ENCODE measurements at places on chromosomes 11 and 22.

DNA sequence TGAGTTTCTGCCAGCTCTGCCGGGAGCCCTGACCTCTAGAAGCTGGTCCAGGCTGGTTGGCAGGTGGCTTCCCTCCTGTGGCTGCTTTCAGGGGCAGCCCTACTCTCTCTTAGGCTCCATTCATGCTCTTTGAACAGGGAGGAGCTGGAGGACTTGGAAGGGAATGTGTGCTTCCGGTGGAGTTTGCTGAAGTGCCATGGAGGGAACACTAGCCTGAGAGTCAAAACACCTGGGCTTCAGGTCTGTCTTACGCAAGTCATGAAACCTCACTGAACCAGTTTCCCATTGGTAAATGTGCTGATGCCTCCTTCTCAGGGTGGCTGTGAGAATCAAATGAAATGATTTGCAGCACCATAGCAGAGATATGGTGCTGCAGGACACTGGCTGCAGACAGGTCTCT, 224.5 kb downstream of the KIRREL3 start:
- no peaks in the 10 kb centered on the region for H3K36me3 ChIP-seq
- no peak for DNase-seq
- no peak overlapping the region for H3K4me3 ChIP-seq

DNA sequence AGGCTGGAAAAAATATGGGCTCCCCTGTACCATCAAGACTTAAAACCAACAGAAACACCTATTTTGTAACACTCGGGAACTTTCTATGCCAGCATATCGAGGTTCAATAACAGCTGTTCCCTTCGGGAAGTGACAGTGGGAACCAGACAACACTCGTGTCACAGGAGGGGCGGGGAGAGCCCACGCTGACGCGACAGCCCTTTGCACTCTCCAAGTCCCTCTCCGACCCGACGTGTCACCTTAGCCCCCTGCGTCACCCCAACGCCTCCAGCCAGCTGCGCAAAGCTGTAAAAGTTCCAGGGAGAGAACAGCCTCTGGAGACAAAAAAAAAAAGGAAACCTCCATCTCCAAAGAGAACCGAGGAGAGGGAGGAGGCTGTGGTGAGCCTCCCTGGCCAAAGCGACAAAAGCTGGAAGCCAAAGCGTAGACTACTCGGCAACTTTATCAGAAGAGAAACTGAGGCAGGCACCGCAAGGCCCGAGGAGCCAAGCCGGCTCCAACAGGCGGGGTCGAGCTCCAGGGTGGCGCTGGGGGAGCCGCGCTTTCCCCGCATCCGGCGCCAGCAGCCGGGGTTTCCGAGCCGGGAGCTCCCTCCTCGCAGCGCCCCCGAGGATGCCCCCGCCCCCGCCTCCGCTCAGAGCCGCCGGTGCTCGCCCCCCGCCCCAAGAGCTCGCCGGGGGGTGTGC, 751 bp downstream of the ARFGAP3 start:
- no peaks in the 10 kb centered on the region for H3K36me3 ChIP-seq
- H3K27me3 ChIP-seq: no peaks in the 10 kb centered on the region
- peaks cover 5% of the 10 kb centered on the region for H3K4me1 ChIP-seq
- H3K27ac ChIP-seq: peak overlapping the region; percentile 94
- peak overlapping the region; percentile 87 for H3K4me3 ChIP-seq

- H3K4me1 ChIP-seq: no peaks in the 10 kb centered on the region
- no peak overlapping the region for H3K27ac ChIP-seq
- no peaks in the 10 kb centered on the region for H3K27me3 ChIP-seq
These were observed 29.0 kb downstream of the ELMOD1 start for GRCh38 chr11:107619926-107620325.

DNA sequence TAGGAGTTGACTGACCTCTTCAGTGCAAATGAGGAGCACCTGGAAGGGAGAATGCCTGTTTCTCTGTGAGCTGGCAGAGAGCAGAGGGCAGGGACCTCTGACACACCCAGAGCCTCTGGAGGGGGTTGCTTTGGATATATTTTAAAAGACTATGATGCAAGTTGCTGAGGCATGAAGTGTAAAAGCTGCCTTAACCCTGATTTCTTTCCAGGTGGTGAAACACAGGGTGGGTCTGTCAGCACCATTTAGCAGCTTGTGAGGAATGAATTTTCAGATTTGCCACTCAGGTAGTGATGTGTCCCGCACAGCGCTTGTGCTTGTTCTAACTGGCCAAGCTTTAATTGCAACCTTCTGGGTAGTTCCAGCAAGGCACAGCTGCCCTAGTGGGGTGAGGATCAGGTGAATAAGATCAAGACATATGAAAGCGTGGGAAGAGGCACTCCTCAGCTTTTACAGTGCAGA, 90.2 kb downstream of the SWAP70 start:
- DNase-seq: no peak
- H3K4me1 ChIP-seq: peaks cover 46% of the 10 kb centered on the region
- H3K4me3 ChIP-seq: no peak overlapping the region
- H3K27me3 ChIP-seq: no peaks in the 10 kb centered on the region

GRCh38 chr11:43376594-43376993, 17.9 kb downstream of the TTC17 start:
- no peak overlapping the region for H3K27ac ChIP-seq
- no peaks in the 10 kb centered on the region for H3K4me1 ChIP-seq
- no peak for DNase-seq

DNA sequence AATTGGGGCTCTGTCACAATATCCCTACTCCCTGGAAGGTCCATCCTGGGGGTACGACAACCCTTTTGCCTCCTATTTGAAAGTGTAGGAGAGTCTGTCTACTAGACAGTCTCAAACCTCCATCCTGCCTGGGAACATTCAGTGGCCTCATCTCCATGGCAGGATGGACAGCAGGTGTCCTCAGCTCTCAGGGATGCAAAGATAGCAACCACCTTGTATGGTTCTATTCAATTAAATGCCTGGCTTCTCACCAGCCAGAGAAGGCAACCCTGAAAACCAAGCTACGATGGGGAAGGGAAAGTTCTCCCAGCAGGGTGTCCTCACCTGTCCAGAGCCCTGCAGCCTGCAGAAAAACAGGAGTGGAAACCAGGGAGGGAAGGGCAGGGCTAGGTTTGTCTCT, 164.9 kb downstream of the MIAT start:
- no peak overlapping the region for H3K27ac ChIP-seq
- H3K27me3 ChIP-seq: no peaks in the 10 kb centered on the region
- no peak for DNase-seq
- no peak overlapping the region for H3K4me3 ChIP-seq
- no peaks in the 10 kb centered on the region for H3K4me1 ChIP-seq

DNA sequence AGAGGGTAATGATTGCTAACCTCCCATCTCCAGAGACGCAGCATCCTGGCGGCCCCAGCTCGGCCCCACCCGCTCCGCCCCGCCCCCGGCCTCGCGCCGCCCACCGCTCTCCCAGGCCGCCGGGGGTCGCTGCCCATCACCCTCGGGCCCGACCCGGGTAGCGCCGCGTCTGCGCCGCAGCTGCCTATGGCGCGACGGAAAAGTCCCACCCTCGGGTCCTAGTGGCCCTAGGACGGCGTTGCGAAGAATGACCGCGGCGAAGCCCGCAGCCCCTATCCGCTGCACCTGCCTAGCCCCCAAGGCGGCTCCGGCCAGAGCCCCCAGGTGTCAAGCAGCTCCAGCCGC, 457 bp downstream of the CPSF7 start:
- peaks cover 7% of the 10 kb centered on the region for H3K4me1 ChIP-seq
- H3K4me3 ChIP-seq: peak overlapping the region; percentile 87

DNA sequence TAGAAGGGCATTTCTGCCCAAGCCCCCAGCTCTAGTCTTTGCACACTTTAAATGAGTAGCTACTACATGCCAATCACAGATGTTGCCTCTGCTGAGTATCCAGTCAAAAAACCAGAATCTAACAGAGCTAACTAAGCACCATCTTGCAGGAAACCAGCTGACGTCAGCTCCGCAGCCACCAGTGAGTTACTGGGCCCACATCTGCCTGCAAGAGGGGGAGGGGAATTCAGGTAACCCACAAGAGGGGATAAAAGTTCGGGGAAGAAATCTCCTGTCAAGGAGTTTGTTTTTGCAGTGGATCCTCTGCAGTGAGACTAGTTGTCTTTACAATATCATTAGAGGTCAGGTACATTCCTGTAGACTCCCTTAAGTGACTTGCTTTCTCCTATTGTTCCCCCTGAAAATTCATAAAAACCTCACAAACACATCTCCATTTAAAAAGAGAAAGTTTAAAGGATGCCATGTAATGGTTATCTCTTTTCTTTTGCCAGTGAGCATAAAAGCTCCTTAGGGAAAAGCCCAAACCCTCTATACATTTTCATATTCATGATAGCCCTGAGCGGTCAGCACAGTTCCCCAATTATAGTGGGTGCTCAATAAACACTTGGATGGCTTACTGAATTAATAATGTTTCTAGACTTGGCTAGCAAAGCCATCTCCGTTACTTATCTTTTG, 9.3 kb downstream of the CD44 start:
- no peak overlapping the region for H3K4me3 ChIP-seq
- peaks cover 40% of the 10 kb centered on the region for H3K4me1 ChIP-seq
- peaks cover 7% of the 10 kb centered on the region for H3K36me3 ChIP-seq
- DNase-seq: no peak
- no peak overlapping the region for H3K27ac ChIP-seq

DNA sequence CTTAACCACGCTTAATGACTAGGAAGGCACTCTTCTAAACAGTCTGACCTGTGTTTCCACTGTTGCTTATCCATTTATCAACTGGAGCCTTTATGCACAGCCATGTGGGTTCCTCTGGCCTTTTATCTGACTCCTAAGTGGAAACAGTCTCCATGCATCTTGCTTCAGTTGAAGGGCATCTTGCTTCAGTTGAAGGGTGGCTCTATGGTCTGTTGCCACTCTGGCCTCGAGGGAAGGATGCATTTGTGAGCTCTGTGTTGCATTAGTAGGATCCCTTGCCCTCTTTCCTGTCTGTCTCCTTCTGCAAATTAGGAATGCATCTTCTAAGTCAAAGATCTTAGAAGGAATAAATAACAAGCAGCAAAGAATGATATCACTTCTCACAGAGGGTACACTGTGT, 25.8 kb upstream of the C11orf96 start:
- H3K4me3 ChIP-seq: no peak overlapping the region
- H3K36me3 ChIP-seq: peaks cover 8% of the 10 kb centered on the region
- DNase-seq: no peak
- H3K4me1 ChIP-seq: no peaks in the 10 kb centered on the region

DNA sequence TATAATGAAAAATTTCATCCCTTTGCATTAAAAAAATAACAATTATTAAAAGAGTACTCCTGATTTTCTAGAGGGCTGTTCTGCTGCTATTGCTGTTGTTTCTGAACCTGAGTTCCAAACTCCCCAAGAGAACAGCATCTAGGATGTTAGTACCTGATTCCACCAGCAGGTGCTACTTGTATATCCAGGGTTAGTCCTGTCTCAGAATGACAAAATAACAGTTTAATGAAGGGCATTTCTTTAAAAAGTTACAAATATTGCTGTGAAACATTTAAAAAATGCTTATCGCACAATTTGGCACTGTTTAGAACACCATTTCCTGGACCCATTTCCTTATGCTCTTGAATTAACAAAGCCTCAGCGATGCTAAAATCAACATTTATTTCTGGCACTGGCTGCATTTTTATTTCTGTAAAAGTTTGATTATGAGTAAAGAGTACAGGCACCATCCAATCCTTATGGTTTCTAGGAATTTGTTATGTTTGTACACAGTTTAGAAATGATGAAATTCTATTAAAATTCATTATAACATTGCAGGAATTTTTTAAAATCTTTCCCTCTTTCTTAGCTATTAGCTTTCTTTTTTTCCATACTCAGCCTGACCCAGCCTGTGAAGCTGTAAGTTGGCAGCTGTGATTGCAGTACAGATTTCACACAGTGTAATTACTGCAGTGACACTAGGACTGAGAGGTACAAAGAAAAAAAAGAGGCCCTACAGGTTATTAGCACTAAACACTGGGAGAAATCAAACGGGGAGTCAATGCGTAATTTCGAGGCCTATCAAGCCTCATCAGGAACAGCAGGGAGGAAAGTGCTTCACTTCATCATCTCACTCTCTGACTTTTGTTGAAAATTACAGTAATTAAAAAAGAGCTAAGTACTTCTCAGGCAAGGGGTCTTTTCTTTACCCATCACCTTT, 208.8 kb downstream of the DCDC1 start:
- no peaks in the 10 kb centered on the region for H3K27me3 ChIP-seq
- no peak overlapping the region for H3K27ac ChIP-seq
- no peaks in the 10 kb centered on the region for H3K36me3 ChIP-seq
- DNase-seq: no peak
- no peaks in the 10 kb centered on the region for H3K4me1 ChIP-seq
- H3K4me3 ChIP-seq: no peak overlapping the region

- no peak overlapping the region for H3K4me3 ChIP-seq
- H3K36me3 ChIP-seq: no peaks in the 10 kb centered on the region
- no peaks in the 10 kb centered on the region for H3K27me3 ChIP-seq
- H3K27ac ChIP-seq: no peak overlapping the region
- no peaks in the 10 kb centered on the region for H3K4me1 ChIP-seq
- no peak for DNase-seq
These were observed 1031.6 kb upstream of the CNTN5 start for GRCh38 chr11:97989121-97989520.

DNA sequence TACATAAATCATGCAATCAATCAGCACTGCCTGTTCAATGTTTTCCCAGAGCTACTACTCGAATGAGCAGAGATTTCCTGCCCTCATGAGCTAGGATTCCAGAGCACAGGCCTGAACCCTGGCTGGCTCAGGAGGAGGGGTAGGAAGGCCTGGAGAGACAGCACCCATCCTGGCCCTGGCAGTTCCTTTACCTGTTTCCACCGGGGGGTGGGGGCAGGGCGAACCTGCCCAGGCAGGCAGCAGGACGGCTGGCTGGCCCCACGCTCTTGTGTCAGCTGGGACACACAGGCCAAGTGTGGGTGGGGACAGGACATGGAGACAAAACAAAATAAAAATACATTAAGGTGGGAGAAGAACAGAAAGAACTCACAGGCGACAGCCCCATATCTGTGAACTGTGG, 109.8 kb upstream of the BID start:
- no peak overlapping the region for H3K4me3 ChIP-seq
- DNase-seq: no peak
- no peak overlapping the region for H3K27ac ChIP-seq

- H3K4me1 ChIP-seq: no peaks in the 10 kb centered on the region
- H3K27me3 ChIP-seq: peaks cover 8% of the 10 kb centered on the region
These were observed 3.7 kb upstream of the ELFN2 start for GRCh38 chr22:37430941-37431340.

DNA sequence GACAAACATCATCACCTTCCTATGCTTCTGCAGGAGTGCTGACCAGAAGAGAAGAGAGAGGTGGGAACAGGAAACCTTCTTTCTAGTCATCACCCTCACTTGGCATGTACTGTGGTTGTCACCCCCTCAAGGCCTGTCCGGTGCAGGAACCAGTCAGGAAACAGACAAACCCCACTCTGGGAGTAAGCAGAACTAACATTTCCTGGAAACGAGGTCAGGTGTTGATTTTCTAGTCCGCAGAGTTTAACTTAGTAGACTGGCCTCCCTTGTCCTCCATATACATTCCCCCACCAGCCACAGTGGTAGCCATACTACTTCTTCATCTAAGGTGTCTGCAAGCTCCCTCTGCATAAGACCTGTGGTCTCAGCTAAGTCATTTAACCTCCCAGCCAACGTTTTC, 80.7 kb upstream of the NCAM1 start:
- DNase-seq: no peak
- no peaks in the 10 kb centered on the region for H3K4me1 ChIP-seq
- no peak overlapping the region for H3K4me3 ChIP-seq
- no peaks in the 10 kb centered on the region for H3K36me3 ChIP-seq
- H3K27me3 ChIP-seq: no peaks in the 10 kb centered on the region
- H3K27ac ChIP-seq: no peak overlapping the region

GRCh38 chr11:107482234-107482633, 24.6 kb upstream of the CWF19L2 start:
- H3K4me3 ChIP-seq: no peak overlapping the region
- no peak overlapping the region for H3K27ac ChIP-seq
- H3K4me1 ChIP-seq: no peaks in the 10 kb centered on the region
- DNase-seq: no peak
- H3K36me3 ChIP-seq: no peaks in the 10 kb centered on the region
